ENCODE measurements at places on chromosomes 7 and 10. TPM values are rescaled to one million over a fixed set of nuclear protein-coding genes. Genes with fewer than 3 reads are reported as not detected.

DNA sequence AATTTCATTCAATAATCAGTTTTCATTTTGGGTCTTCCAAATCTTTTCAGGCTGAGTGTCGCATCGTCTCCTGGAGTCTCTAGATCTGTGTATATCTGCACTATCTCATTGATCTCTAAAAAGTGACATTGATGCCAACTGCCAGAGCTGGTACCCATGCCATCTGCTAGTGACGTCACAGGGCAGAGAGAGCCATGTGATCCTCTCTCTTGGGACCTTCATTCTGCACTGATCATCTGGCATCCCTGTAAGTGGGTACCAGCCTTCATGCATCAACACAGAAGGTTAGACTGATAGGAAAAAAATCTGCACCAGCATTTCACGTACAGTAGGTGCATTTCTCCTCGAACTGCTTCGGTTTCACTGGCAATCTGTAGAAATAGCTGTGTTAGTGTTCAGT, at the start of gene NEUROD6:
Gene NEUROD6, minus strand, starts transcription at position 124 of the 400 bp plus-strand sequence. CDS start 1,458 bp downstream, outside the sequence.
- no peak for DNase-seq

DNA sequence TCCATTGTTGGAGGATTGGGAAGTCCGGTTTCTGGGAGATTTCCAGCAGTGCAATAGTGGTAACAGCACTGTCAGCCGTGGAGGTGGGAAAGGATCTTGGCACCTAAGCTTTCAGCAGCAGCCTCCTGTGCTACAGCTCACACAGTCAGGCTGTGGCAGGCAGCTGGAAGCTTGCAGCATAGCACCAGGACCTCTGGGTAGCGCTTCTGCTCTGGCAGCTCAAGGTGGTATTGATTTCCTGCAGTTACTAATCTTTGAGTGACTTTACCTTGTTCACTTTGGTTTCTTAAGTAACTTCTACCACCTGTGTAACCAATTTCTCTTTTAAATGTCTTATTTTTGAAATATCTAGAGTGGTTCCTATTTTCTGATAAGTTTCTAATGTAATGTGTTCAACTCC, 130.5 kb downstream of the LHFPL3 start:
- DNase-seq, result no peak

Gene FAM13C
- total RNA-seq, result 0.54 TPM

Gene PBLD
- total RNA-seq, result 10.3 TPM

Gene NAT16
- not detected for total RNA-seq

Gene DDC
- not detected for total RNA-seq

Gene DNAJB6
- 149 TPM for total RNA-seq
